ENCODE measurements at places on chromosomes 4 and X. TPM values are rescaled to one million over a fixed set of nuclear protein-coding genes. Genes with fewer than 3 reads are reported as not detected.

The GABRB1 gene
- 0.99 TPM for total RNA-seq

The GAGE12G gene
- total RNA-seq = not detected

The GNL3L gene
- 26.3 TPM for total RNA-seq

The FABP2 gene
- total RNA-seq = not detected

The FAM50A gene
- total RNA-seq = 85.8 TPM

The CYBB gene
- not detected for total RNA-seq

The CCDC110 gene
- total RNA-seq = 9.4 TPM

The MAGEC2 gene
- total RNA-seq = not detected

The EMCN gene
- 3.6 TPM for total RNA-seq

The SULT1B1 gene
- total RNA-seq = 1.5 TPM

The UCP1 gene
- total RNA-seq = not detected

The SYP gene
- 0.59 TPM for total RNA-seq

The ATOH1 gene
- total RNA-seq = not detected

The HSPA4L gene
- total RNA-seq = 17.0 TPM

The SLC9B1 gene
- 0.76 TPM for total RNA-seq

The UNC5C gene
- 3.5 TPM for total RNA-seq

The ANK2 gene
- total RNA-seq = 132 TPM

The GLA gene
- 23.0 TPM for total RNA-seq

The CXCL11 gene
- not detected for total RNA-seq

The ERVMER34-1 gene
- not detected for total RNA-seq

The ITGB1BP2 gene
- total RNA-seq = 3.4 TPM

The ADH1B gene
- 22.1 TPM for total RNA-seq

The RBM46 gene
- under 0.01 TPM for total RNA-seq
